GOT3 (cell line): ENCODE measurements at places on chromosomes 4 and X.

DNA sequence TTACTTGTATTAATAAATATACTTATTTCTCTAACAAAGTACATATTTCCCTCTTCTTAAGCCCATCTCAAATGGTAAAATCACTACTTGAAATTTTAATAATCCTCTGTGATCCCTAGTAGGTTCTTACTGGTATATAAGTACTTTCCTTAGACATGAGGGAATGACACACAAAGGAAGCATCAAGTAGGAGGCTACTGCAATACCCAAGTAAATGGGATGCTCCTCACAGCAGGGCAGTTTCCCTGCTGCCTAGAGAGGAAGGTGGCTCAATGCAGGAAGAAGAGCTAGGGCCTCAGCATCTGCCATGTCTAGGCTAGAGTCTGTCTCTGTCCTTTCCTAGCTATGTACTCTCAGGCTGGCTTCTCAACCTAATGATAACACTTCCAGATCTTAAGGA lies 122.1 kb upstream of the DIPK2B start:
- no peak for DNase-seq

DNA sequence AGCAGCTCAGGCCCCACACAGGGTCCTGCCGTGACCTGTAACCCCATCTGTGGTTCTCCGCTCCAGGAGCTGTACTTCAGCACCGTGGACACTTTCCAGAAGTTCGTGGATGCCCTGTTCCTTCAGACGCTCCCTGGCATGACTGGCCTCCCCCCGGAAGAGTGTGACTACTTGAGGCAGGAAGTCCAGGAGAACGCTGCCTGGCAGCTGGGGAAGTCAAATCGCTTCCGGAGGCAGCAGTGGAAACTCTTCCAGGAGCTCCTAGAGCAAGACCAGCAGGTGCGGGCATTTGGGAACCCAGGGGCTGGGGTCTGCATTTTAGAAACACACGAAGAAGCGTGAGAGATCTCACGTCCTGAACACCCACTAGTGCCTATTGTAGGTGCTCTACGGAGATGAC lies 72.5 kb downstream of the EVC start:
- DNase-seq = no peak

DNA sequence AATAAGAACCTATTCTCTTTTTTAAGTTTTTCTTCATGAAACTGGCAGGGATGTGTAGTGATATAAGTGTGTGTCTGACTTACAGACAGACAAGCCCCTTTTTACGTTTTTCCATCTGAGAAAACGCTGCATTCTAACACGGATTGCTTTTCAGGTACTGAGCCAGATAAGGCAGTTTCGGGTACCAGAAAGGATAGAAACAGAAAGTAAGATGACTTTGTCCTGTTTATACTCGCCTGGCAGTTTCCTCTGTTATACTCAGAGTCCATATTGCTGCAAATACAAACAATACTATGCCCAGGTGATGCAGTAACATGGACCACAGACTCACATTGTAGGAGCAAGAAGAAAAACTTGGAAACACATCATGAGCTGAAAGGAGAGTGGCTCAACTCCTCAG lies 2320.6 kb upstream of the AGA start:
- DNase-seq = no peak

DNA sequence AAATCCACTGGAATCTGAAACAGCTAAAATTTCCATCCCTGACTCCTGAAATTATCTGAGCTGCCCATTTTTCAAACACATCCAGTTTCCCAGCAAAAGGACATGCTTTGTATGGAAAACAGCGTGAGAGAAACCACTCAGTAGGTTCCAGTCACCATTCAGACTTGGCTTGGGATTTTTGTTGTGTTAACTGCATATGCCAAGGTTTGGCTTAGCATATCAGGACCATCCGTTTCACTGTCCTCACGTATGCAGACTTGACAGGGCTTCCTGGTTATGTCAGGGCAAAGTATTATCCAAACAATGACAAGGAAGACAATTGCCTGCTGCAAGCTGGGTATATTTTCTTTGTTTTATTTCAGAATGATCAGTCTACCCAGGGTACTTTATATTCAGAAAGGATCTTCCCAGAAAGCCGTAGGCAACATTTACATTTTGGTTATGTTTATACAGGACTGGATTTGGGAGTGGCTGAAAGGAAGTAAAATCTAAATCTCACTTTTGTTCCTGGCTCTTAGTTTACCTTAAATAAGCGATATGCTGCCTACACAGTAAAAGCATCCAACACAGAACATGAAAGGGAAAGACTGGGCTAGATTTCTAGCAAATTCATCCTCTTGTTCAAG lies 41.3 kb upstream of the CCKAR start:
- DNase-seq = no peak

DNA sequence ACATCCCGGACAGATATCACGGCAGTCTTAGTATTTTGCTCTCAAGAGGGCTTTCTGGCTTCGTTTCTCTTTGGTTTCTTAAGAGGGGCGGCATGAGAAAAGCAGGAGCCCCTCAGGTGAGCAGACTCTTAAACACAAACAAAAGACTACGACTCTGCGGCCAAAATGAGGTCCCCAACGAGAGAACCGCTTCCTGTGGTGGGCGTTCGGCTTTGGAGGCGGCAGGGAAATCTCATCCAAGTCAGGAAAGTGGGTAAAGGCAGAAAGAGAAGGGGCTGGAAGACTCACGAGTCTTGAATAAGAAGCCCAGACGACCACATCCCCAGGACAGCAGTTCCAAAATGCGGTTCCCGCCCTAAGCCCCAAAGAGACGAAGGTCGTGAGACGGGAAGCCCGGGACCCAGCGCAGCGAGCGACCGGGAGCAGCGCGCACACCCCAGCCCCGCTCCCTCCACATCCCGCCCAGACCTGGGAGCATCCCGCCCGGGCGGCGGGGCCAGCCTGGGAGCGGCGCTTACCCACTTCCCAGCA lies 409 bp downstream of the UGDH start:
- peak; percentile 42 for DNase-seq

DNA sequence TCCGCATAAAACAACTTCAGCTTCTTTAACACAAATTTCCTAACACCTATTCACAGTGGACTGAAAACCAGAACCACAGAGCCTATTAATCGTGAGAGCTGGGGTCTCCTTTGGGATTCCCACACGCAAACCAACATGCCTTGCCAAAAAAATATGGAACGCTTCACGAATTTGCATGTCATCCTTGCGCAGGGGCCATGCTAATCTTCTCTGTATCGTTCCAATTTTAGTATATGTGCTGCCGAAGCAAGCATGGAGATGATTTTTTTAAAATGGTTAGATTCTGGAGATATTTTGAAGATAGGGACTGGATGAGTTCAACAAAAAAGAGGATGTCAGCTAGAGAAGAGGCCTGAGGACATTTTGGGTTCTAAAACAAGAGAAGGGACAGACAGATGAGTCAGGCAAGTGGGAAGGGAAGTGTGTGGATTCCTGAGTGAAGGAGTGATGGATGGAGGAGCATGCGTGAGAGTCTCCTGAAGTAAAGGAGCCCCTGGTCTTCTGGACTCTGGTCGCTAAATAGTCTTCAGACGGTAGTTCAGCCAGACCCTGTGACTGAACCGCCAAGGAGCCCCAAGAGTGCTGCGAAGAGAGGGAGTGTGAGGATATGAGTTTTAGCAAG lies 9.5 kb upstream of the GATA1 start:
- DNase-seq = no peak

- DNase-seq = no peak
These were observed 267.8 kb upstream of the ANKRD50 start for GRCh38 chr4:124980276-124980752.

DNA sequence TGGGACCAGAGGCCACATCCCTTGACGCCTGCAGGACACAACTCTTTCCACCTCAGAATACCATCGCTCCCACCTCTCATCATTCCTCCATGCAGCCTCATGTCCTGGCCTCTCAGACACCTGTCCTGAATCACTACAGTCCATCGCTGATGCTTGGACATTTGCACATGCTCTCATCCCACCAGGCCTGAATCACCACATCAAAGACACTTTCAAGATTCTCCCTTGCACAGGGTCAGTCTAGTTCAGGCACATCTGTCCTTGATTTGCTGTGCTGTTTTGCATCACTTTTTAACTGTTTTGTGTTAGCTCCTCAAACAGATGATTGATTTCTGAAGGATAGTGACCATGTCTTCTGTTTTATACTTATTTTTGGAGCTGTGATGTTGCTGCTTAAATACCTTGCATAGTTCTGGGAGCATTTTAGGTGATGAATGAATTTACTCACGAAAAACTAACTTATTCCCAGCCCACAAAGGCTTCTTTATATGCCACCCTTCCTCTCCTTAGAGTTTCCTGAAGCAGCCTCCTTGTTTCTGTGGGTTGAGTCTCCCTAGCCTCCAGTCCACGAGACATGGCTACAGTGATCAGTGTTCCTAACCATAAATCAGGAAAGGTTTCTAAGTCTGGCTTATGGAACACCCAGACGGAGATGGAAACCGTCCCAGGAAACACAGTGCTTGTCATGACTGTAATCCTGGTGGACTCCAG lies 2.6 kb downstream of the FAM114A1 start:
- no peak for DNase-seq

- no peak for DNase-seq
These were observed 4.3 kb upstream of the SHROOM3 start for GRCh38 chr4:76430519-76431388.

DNA sequence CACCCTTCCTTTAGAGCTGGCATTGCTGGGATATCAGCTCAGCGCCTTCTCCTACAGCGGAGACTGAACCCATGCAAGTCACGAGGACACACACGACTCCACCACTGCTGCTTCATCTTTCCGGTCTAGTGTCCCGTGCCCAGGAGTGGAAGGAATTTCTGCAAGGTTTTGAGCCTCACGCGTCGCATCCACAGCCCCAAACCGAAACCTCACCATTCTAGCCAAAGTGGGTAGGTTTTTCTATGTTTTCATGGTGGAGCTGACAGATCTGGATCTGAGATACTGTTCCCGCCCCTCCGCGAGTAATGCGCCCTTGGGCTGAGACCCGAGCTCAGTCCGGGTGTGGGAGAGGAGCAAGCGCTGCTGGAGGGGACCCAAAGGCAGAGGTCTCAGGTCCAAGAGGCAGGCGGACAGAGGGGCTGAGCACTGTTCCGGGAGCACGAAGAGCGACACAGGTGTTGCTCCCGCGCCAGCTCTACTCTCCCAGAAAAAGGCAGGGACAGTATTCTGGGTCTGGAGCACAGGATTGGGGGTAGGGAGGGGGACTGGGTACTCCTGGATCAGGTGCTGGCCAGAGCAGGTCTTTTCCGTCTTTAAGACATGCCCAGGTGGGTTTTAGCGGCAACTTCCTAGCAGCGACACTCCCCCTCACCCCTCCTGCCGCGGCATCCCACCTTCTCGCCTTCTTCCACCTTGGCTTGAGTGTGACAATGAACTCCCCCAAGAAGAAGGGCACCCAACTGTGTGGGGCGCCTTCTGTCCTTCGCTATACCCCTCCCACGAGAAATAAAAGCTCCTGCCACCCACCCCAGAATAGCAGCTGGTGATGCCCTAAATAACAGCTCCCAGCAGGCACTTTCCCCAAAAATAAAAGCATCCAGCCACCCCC lies 1.8 kb downstream of the EPHA5 start:
- no peak for DNase-seq

GRCh38 chr4:100494166-100494565 lies 23.7 kb downstream of the EMCN start:
- no peak for DNase-seq

DNA sequence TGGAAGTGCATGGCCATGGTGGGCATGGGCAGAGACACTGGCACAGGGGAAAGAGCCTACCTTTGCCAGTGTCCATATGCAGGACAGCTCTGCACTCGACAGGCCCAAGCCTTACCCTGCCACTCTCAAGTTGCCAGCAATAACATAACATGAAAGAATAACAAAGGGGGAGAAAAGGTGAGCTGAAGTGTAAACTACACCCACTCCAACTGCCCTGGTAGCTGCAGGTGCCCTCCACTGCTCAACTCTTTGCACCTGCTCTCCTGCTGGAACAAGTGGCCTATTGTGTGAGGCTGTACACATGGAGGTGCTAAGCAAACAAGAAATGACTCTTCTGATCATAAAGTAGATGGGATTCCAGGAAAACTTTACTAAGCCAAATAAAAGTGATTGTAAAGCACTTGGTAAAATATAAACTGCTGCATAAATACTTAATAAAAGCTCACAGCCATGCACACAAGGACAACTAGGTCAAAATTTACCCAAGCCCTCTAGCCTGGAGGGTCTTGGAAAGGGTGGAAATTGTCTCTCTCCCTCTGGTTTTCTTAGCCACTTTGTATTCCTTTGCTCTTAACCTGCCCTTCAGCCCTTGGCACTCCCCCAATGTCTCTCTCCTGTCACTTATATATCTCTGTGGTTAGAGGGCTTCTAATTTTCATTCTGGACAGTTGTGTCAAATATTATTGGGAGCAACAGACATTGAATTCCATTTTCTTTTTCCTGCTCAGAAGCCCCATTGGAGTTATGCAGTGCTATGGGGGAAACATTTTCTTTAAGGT lies 261.2 kb upstream of the GPC4 start:
- DNase-seq = no peak

DNA sequence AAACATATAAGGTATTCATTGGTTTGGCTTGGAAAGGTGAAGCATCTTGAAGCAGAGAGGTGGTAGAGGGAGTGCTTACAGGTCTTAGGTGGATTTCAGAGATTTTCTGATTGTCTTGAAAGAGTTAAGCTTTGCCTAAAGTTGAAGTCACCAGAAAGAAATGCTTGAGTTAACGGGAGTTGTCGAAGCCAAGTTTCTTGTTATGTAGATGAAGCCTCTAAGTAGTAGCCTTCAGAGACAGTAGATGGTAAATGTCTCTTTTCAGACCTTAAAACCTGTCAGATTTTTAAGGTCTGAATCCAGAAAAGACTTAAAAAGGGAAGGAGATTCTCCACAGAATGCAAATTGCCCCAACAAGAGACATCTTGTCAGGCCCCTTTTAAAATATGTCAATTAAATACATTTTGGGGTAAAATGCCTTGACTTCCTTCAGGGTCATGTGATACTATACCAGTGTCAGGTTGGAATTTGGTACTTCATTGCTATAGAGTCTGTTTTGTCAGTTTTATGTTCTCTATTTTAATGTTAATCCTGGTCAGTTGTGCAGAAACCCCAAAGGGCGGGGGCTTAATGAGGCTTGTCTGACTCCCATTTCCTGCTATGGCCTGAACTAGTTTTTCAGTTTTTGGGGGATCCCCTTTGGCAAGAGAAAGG lies 81.0 kb downstream of the PCDH18 start:
- no peak for DNase-seq

- DNase-seq = no peak
These were observed 1.3 kb downstream of the USP9X start for GRCh38 chrX:41086627-41086932.

GRCh38 chr4:137700751-137701150 lies 168.5 kb upstream of the PCDH18 start:
- no peak for DNase-seq

DNA sequence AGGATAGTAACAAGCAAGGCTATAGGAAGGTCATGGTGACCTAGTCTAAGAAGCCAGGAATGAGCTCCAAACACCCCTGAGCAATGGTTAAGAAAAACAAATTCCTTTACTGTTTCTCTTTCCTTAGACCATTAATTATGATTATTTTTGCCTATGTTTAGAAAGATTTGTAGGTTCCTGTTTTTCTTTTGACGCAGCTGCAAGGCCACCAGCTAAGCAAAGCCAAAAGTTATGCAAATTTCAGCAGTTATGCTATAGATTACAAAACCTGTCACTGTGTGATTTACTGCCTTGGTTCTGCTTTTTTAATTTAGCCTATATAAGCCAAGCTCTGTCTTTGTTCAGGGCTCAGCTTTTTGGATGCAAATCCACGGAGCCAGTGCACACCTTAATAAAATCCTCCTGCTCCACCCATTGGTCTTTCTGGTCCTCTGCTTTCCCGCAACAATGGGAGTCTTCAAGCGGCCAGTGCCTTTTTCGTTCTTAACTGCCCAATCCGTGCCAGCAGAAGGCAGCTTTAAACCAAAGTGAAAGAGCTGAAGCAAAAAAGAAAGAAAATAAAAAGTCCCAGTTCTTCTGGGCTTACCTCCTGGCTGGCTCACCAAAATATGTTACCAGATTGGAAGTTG lies 1.4 kb upstream of the CEP135 start:
- DNase-seq = no peak

- no peak for DNase-seq
These were observed 32.1 kb downstream of the ZBTB49 start for GRCh38 chr4:4321951-4322688.
